ENCODE measurements at places on chromosomes 1 and 21.

DNA sequence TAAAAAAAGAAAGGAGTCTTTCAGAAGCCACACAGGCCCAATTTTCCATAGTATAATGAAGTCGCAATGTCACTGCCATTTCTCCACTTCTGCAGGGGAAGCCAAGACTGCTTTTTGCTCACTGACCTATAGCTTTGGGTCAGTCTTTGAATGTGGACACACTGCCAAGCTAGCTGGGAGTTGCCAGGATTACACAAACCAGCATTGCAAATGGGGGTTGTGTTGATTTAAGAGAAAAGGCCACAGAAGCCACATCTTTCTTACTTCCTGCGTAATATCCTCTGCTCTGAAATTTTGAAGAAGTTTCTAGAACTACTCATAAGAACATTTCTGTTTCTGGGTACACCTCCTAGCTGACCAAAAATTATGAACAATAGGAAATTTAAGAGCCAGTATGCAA lies 45.8 kb upstream of the SAMSN1 start:
- no peak for DNase-seq

DNA sequence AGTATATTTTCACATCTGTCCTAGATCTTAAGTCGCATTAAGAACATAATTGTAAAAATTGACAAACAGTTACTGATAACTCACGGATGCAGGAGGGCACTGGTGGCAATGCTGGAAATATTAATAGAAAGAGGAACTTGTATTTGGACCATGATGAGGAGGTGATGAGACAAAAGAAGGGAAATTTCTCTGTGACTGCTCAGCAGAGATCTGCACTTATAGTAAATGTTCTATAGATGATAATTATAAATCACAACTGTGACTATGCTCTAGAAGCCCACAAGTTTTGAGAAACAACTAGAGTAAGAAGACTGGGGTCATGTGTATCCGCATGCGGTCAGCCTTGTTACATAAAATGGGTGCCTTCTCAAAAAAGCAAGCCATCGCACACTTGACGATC lies 8.7 kb upstream of the DUSP12 start:
- no peak for DNase-seq

- DNase-seq: peak; percentile 25
Measured at GRCh38 chr1:53578358-53578757, 119.2 kb downstream of the DMRTB1 start.

- peak; percentile 30 for DNase-seq
Measured at GRCh38 chr1:115428256-115428655, 90.2 kb upstream of the NGF start.

DNA sequence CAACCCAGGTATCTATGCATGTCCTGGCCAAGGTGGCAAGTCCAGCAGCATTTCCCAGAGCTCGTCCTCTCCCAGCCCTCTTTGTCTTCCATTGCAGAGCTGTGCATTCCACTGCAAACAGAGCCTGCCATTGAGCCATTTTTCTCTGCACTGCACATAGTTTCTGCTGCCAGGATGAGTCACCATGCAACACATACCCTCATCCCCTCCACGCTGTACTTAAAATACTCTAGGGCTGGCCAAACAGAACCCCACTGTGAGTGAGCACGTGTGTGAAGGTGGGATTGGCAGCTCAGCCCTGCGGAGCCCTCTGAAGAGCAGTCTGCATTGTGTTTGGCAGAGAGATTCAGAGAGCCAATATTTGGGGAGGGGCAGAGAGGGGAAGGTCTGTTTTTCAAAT lies 3.9 kb upstream of the ATP1B1 start:
- DNase-seq: peak; percentile 81

DNA sequence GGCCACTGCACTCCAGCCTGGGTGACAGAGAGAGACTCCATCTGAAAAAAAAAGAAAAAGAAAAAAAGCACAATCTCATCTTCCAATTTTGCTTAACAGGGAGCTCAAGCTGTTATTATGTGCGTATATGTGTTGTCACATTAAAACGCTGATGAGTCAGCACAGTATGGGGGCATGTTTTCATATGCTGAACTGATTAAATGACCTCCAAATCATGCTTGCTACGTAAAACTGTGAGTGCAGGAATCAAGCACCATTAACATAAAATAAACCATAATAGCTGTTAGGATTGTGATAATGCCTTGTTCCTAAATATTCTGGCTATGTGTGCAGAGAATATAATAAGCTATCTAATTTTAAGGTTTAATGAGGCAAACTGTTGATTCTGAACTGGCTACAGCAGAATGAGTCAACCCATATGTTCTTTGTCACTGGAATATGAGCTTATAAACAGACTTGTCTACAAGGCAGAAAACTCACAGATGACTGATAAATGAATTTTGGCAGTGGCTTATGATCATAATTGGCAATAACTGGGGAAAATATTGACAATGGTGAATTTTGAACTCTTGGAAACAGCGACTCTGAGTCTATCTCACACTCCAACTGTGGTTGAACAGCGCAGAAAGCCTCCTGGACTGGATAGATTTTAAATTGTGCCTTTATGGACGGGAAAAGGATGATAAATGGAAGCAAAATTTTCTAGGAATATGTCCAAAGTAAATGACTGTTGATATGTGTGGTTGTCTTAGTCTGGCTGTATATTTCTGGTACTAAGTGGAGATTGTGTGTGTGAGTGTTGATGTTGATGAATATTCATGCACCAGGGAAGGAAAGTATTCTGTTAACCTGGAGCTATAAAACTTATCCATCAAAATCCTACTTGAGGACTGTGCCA lies 75.5 kb downstream of the VCAM1 start:
- DNase-seq: peak; percentile 75

DNA sequence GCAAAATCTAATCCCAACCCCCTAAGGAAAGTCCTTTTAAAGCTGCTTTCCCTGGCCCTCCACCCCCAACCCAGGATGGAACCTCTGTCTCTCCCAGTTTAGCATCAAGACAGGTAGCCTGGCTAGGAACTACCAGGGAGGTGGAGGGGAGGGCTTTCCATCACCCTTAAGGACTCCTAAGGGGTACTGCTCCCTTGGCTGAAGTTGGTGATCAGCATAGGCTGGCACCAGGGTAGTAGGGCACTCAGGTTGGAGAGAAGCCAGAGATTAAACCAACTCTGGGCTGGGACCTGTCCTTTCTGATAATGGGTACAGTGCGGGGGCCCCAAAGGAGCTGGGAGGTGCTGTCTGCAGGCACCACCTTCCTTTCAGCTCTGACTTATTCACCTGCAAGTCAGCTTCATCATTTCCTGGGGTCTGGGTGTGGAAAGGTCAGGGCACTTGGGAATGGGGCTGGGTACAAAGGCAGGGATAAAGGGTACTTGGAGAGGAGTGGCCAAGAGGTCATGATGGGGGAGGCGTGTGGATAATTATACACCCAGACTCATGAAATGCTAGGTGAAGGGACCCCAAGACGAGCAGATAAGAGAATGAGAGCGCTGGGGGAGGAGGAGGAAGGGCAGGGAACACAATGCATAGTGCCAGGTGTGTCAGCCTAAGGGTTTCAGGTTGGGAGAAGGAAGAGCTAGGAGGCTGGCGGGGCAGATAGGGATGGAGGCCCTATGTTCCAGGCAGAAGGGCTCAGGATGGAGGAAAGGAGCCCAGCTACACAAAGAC lies 1.2 kb downstream of the ARHGEF2 start:
- DNase-seq: no peak

DNA sequence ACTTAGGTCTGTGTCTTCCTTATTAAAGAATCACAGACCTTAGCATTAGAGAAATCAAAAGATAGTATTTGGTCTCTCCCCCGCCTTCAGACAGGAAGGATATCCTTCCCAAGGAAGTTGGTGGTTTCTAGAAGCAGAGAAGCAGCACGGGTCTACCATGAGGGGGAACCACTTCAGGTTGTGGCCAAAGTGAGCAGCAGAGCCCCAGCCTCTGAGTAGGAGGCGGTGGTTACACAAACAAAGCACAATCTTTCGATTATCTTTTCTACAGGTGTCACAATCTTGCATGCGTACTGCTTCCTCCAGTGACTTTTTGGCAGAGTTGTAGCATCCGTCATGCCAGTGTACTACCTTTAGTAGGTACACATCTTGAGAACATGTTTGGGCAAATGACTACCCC lies 8.8 kb downstream of the PGLYRP4 start:
- DNase-seq: no peak

- DNase-seq: no peak
Measured at GRCh38 chr21:45439901-45440461, 35.0 kb downstream of the COL18A1 start.

Data from fibroblast of skin of right quadriceps (primary cell).